ENCODE measurements at places on chromosomes 1 and 21.

- no peak for DNase-seq
These were observed 3.2 kb downstream of the DPT start for GRCh38 chr1:168725831-168726230.

DNA sequence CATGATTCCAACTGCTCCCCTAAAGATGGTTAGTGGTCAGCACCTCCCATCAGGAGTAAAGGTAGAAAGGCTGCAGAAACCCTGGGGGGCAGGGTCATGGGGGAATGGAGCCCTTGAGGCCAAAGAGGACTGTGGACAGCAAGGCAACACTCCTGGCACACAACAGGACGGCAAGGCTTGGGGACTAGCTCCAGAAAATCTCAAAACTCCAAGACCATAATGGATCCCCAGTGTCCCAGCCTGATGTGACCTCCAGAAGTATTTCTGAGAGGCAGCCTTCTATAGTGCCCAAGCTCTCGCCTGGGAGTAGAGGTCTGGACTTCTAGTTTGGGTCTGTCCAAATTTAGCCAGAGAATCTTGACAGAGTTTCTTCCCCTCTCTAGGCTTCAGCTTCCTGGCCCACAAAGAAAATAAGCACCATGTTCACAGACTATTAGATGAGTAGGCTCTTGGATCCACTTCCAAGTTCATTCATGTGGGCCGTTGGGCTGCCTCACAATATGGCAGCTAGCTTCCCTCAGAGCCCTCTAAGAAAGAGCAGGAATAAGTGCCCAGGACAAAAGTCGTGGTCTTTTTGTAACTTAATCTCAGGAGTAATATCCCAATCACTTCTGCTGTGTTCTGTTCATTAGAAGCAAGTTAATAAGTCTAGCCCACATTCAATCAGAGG lies 6.9 kb downstream of the CD2 start:
- no peak for DNase-seq

GRCh38 chr1:2240270-2241156 lies 12.4 kb downstream of the SKI start:
- DNase-seq, result no peak

DNA sequence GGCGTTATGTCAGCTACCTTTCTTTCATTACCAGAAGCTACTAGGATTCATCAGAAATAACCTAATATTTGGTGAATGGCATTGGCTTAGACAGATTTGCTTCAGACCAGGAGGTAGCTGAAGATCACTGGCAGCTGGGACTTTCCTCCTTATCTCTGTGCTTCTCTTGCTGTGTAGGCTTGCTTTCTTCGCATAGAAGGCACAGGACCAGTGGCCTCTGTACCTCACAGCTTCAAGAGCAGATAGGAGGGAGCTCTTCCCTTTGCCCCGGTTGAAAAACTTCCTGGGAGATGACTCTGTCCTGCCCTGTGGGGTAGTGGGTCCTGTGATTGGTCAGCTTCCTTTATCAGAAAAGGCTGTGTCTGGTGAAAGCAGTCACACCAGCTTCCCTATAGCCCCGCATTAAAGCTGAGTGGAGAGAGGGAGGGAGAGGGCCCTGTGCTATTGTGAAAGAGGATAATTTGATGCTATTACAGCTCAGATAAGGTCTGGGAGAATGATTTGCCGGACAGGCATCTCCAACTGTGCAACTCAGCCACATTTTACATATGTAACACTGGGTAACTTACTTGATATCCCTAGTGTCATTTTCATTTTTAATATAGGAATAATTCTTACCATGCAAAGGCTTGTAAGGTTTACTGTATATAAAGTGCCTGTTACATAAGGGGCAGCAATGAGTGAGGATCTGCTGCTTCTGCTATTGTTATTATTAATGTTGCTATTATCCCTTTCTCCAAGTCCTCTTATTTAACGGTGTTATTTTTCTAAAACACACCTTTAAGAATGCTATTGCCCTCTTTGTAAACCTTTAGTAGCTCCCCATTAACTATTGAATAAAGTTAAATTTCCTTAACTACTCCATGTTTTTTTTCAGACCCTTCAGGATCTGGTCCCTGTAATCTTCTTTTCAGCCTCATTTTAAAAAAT lies 31.6 kb downstream of the OSBPL9 start:
- no peak for DNase-seq

DNA sequence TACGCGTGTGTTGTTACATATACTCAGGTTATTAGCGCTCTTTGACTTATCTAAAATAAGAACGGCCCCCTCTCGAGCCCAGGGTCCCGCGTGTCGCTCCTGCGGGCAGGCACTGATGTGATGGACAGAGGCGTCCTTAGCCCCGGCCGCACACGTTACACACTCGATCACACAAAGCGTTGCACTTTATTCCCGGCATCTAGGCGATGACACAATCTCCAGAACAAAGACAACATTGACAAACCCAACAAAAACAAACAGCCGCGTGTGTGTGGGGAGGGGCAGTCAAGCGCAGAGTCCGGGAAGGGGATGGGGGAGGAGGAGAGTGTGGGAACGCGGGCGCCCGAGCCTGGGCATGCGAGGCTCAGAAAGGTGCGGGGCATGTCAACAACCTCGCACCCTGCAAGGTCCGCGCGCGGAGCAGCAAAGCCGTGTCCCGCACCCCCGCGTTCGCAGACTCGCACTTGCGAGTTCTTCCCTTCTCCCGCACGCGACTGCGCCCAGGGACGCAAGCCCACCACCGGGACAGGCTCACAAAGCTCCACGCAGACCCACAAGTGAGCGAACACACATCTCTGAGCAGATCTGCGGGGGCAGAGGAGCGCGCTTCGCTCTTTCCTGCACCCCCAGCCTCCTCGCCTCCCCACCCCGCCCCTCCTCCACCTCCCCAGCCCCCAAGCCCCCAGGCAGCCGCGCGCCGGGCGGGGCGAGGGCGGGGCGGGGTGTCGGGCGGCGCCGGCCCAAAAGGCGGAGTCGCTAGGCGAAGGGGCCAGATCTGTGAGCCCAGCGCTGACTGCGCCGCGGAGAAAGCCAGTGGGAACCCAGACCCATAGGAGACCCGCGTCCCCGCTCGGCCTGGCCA lies at the start of gene EFNA1:
EFNA1 (plus strand) TSS at position 772 of the 862 bp plus-strand sequence. CDS start 102 bp downstream, outside the sequence.
- DNase-seq, result peak; percentile 70

GRCh38 chr1:161166669-161167548 lies 683 bp downstream of the PPOX start:
- DNase-seq, result peak; percentile 18

DNA sequence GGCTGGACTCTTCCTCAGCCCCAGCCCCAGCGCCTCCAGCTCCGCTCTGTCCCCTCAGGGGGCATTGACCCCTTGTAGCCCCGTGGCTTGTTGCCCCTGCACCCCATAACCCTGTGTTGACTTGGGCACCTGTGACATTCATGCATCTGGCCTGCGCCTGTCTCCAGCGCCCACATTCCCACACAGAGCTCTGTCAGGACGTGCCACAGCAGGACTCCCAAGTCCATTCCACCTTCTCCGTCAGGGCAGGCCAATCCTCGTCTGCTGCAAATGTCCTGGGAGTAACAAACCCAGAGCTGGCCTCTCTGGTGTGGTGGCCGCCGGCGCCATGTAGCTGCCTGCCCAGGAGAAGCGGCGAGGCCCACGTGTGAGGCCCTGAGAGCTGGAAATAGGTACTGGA lies 60.6 kb downstream of the AGPAT3 start:
- no peak for DNase-seq
